Stimulated activated CD8-positive, alpha-beta memory T cell treated with anti-CD3 and anti-CD28 coated beads, Interleukin-4, amount 100 ng/mL, for 24 hours (primary cell): ENCODE measurements at places on chromosomes 2 and 18.

- DNase-seq = no peak
Measured at GRCh38 chr2:232142049-232142448, 180.5 kb downstream of the DIS3L2 start.

DNA sequence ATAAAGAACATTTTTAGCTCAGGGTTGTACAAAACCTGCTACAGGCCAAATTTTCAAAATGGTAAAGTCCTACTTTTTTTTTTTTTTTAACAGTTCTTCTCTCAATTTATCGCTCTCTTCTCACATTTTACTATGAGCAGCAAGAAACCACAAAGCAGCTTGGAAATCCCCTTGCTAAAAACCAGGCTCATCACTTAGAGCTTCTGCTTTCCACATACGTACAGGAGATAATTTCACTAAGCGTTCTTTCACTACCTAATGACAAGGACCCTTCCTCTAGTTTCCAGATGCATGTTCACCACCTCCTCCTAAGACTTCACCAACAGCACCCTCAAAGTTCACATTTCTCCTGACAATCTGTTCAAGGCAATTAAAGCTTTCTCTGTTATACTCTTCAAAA, 294.9 kb upstream of the CYRIA start:
- no peak for DNase-seq

DNA sequence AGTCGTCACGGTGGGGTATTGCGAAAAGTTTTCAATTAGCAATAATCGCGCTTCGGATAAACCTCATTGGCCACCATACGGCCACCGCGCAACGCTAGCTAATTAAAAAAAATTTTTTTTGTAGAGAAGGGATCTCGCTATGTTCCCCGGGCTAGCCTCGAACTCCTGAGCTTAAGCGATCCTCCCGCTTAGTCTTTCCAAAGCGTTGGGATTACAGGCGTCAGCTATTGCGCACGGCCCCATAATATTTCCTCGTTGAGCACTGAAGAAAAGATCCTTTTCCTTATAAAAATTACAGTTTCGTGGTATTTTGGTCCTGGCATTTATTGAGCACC, 759 bp upstream of the ACTR1B start:
- DNase-seq = no peak

GRCh38 chr2:216879727-216880508, 20.1 kb upstream of the TNP1 start:
- DNase-seq = no peak

DNA sequence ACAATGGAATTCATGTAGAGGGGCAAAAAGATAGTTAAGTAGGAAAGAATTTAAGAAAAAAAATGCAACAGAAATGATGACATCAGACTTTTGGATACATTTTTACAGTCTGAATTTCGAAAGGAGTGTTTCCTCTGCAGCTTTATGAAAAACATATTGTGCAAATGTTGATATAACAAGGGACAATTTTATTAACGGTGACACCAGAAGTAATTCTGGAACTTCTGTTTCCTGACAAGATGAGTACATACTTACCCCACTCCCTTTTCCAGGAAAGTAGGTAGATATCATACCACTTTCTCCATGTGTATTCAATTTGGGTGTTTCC, 369.6 kb downstream of the FBXO15 start:
- DNase-seq = no peak

- DNase-seq = no peak
Measured at GRCh38 chr2:223232285-223232684, 180.3 kb downstream of the KCNE4 start.

- no peak for DNase-seq
Measured at GRCh38 chr2:72276876-72277275, 129.2 kb upstream of the CYP26B1 start.
